ENCODE measurements at places on chromosomes 6 and 20. TPM values are rescaled to one million over a fixed set of nuclear protein-coding genes. Genes with fewer than 3 reads are reported as not detected.

Gene CFAP206
- 1.4 TPM for total RNA-seq

Gene HEBP2
- 31.8 TPM for total RNA-seq

Gene KIAA0408
- 0.38 TPM for total RNA-seq

Gene PRR18
- not detected for total RNA-seq

Gene COX4I2
- total RNA-seq = not detected

Gene PPT2
- total RNA-seq = 10.2 TPM

Gene RAET1L
- total RNA-seq = not detected

Gene RIPPLY2
- not detected for total RNA-seq

Gene NOTCH4
- total RNA-seq = 1.5 TPM

Gene TREM2
- total RNA-seq = not detected

All from regular cardiac myocyte (primary cell).